ENCODE measurements at places on chromosomes 2 and 18. TPM values are rescaled to one million over a fixed set of nuclear protein-coding genes. Genes with fewer than 3 reads are reported as not detected.

Gene SERPINB13
- total RNA-seq: not detected

Gene DNMT3A
- total RNA-seq: 16.9 TPM

Gene CERS6
- total RNA-seq: 19.0 TPM

Gene SGPP2
- total RNA-seq: 0.12 TPM

Gene SIX3
- total RNA-seq: not detected

Measured in hair follicle dermal papilla cell (primary cell).